ENCODE measurements at places on chromosomes 1 and 21. TPM values are rescaled to one million over a fixed set of nuclear protein-coding genes. Genes with fewer than 3 reads are reported as not detected.

CAPN9 gene
- total RNA-seq = not detected

SFT2D2 gene
- 60.9 TPM for total RNA-seq

MXRA8 gene
- 1.6 TPM for total RNA-seq

LRRC38 gene
- not detected for total RNA-seq

DMBX1 gene
- not detected for total RNA-seq

MAP7D1 gene
- 205 TPM for total RNA-seq

TIAM1 gene
- 0.38 TPM for total RNA-seq

UBXN10 gene
- total RNA-seq = not detected

MPZ gene
- total RNA-seq = 0.86 TPM
